ENCODE measurements at places on chromosomes 13 and 19. TPM values are rescaled to one million over a fixed set of nuclear protein-coding genes. Genes with fewer than 3 reads are reported as not detected.

ZNF491 gene
- total RNA-seq = 3.3 TPM

BRSK1 gene
- total RNA-seq = 9.0 TPM

ZNF320 gene
- total RNA-seq = 11.6 TPM

IGSF23 gene
- not detected for total RNA-seq

DHDH gene
- not detected for total RNA-seq

ZC3H4 gene
- 26.2 TPM for total RNA-seq

TNNI3 gene
- not detected for total RNA-seq

DKKL1 gene
- total RNA-seq = 0.83 TPM

CD37 gene
- 8.0 TPM for total RNA-seq

NANOS2 gene
- not detected for total RNA-seq

NCR1 gene
- not detected for total RNA-seq

CYP2A7 gene
- total RNA-seq = not detected

GPC6 gene
- total RNA-seq = 6.5 TPM

ANGPTL8 gene
- not detected for total RNA-seq

ZNF492 gene
- total RNA-seq = under 0.01 TPM

ZNF180 gene
- total RNA-seq = 3.8 TPM

DBP gene
- total RNA-seq = 9.3 TPM

TMEM38A gene
- 8.6 TPM for total RNA-seq

SLC17A7 gene
- 0.99 TPM for total RNA-seq

ZNF177 gene
- 3.6 TPM for total RNA-seq

KIR2DL1 gene
- total RNA-seq = not detected

LILRA1 gene
- 0.23 TPM for total RNA-seq

ANKRD24 gene
- 1.3 TPM for total RNA-seq

DLEU7 gene
- total RNA-seq = not detected

YJEFN3 gene
- 2.8 TPM for total RNA-seq

SYNGR4 gene
- not detected for total RNA-seq

NCAN gene
- total RNA-seq = not detected

PSG2 gene
- total RNA-seq = not detected

APOC1 gene
- not detected for total RNA-seq

TMPRSS9 gene
- total RNA-seq = not detected

FXYD7 gene
- total RNA-seq = not detected

CCDC70 gene
- not detected for total RNA-seq

FFAR1 gene
- total RNA-seq = not detected

KLK2 gene
- not detected for total RNA-seq

SEMA6B gene
- total RNA-seq = 9.8 TPM

C1QTNF9B gene
- total RNA-seq = 0.32 TPM

FAM216B gene
- not detected for total RNA-seq

APOC4 gene
- not detected for total RNA-seq

TINCR gene
- 2.9 TPM for total RNA-seq

GPR183 gene
- 11.9 TPM for total RNA-seq
